ENCODE measurements at places on chromosomes 2 and 18.

DNA sequence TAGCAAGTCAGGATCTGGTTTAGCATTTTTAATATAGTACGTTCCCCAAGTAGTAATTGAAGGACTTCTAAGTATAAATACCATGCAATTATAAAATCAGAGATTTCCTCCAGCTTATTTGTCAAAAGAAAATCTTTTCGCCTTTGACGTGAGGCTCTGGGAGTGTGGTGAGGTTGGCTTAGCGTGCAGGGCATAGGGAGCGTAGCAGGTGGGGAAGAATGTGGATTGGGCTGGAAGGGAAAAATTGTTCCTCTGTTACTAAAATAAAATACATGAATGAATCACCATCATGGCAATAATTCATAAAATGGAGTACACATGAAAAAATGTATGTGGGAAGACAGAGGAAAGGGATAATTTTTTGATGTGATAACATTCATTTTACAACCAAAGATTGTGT is 5.4 kb upstream of the IL1RL2 start:
- DNase-seq: no peak

- no peak for DNase-seq
Measured at GRCh38 chr2:219912491-219912921, 285.1 kb downstream of the SLC4A3 start.

DNA sequence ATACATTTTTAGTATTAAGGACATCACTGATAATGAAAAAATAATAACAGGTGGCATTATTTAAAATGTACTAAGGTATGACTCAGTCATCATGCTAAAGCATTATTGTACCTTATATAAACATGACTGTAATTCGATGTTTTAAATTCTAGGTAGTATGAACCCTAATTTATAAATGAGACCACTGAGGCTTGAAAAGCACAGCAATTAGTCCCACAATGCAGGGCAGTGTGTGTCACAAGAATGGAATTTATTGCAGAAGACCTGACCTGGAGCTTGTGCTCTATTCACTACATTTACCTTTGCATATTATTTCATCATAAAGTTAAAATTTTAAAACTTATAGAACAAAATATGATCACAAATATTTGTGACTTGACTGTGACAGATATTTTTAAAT is 358.5 kb upstream of the DSEL start:
- no peak for DNase-seq

- no peak for DNase-seq
Measured at GRCh38 chr2:188875104-188875503, 99.1 kb upstream of the COL3A1 start.

DNA sequence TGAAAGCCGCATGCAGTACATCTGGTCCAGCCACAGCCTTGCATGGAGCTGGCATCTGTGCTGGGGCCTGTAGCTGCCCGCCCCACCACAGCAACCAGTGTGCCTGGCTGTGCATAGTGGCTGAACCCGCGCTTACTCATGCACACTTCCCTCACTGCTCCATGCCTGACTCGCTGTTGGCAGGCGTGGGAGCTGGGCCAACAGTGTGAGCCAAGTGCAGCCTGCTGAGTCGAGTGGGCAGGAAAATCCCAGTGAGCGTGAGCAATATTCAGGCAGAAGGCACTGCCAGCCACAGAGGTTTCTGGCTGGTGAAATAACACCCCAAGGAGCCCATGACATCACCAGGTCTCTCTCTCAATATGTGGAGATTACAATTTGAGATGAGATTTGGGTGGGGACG is 1674.1 kb upstream of the TMEFF2 start:
- no peak for DNase-seq

- no peak for DNase-seq
Measured at GRCh38 chr2:27627963-27628766, 647 bp downstream of the CCDC121 start.

DNA sequence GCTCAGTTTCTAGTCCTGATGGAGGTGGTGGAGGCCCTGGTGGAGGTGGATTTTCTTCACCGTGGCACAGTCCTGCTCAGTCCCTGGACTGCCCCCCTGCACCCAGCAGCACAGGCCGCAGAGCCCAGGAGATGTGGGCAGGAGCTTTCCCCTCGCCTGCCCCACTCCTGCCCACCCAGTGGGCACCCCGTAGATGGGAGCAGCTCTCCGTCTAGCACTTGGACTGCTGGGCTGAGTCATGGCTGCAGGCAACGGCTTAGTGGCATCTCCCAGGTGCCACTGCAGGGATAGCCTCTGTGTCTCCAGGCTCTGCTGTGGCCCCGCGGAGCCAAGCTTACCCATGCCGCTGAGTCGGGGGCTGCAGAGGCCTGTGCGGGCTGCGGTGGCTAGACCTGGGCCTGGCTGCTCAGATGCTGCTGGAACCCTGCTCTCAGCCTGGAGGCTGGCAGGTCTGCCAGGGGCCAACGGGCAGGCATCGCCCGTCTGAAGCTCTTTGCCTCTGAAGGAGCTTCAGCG is 92.3 kb upstream of the CTDP1 start:
- DNase-seq: no peak

All from NCI-H1105 treated with DMSO at 0.1 percent for 48 hours (cell line).